ENCODE measurements at places on chromosomes 4 and X. TPM values are rescaled to one million over a fixed set of nuclear protein-coding genes. Genes with fewer than 3 reads are reported as not detected.

Gene BMPR1B
- total RNA-seq = 3.3 TPM

Gene TXLNG
- 11.3 TPM for total RNA-seq

Gene GAGE13
- not detected for total RNA-seq

Gene RIBC1
- total RNA-seq = 1.9 TPM

Gene MAGEA11
- not detected for total RNA-seq

Gene PLP1
- total RNA-seq = 0.08 TPM

Gene RPS6KA6
- 1.9 TPM for total RNA-seq

Gene IL2RG
- total RNA-seq = 12.0 TPM

Gene LANCL3
- total RNA-seq = 2.7 TPM

Gene GUCY2F
- total RNA-seq = not detected

Gene MAGEA9B
- not detected for total RNA-seq

Gene ASMT
- total RNA-seq = not detected

DNA sequence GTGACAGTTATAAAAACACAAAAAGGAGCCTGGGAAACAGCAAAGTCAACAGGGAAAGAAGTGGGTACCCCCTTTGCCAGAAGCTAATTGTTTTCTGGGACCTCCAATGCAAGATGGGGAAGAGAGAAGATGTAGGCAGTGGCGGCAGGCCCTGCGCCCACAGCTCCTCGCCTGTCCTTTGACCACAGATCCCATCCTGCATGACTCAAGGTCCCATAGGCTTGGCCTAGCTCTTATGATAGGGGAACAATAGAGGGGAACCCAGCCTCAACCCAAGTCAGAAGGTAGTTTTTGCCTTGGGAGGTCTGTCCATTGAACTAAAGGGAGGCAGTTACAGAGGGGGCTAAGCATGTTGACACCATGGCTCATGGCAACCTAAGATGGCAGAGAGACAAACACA is 14.2 kb downstream of the ZMYM3 start:
- no peak for DNase-seq

DNA sequence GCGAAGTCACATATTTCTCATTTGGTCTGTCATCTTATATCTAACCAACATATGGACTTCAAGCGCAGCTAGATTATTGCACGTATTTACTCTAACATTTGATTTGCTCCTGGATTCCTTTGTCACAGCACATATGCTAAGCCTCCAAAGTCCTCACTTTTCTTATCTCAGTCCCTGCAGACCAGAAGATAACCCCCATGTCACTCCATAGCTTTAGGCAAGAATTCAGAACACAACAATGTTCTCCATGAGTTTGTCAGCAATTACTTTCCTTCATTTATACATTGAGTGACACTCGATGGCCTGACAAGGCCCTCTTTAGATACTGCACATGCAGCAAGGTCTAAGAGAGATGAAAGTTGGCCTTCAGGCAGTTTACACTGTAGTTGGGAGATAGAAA is 4.8 kb upstream of the STATH start:
- DNase-seq = no peak

DNA sequence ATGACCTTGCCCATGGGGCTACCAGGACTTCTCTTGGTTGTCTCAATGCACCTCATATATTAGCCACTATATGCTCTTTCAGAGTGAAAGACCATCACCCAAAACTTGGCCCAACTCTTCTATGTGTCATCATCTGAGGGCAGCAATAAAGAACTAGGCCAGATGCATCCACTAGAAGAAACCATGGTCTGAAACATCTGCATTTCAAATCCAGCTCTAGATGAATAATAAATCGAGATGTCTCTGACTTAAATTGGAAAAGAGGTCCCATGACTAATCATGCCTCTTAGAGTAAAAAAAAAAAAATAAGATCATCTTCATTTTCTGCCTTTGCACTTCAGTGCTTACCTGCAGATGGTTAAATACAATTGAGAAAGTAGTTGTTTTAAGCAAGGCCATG is 397.6 kb upstream of the PITX2 start:
- DNase-seq = no peak

DNA sequence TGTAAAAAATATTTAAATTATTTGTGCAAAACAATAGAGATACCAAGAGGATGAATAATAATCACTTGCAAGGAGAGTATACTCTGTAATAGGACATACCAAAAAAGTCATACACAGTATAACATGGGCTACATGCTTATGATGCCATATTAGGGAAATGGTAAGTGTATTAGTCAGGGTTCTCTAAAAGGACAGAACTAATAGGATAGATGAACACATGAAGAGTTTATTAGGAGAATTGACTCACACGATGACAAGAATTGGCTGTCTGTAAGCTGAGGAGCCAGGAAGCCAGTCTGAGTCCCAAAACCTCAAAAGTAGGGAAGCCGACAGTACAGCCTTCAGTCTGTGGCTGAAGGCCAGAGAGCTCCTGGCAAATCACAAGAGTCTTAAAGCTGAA is 151.2 kb downstream of the DTHD1 start:
- DNase-seq = no peak

DNA sequence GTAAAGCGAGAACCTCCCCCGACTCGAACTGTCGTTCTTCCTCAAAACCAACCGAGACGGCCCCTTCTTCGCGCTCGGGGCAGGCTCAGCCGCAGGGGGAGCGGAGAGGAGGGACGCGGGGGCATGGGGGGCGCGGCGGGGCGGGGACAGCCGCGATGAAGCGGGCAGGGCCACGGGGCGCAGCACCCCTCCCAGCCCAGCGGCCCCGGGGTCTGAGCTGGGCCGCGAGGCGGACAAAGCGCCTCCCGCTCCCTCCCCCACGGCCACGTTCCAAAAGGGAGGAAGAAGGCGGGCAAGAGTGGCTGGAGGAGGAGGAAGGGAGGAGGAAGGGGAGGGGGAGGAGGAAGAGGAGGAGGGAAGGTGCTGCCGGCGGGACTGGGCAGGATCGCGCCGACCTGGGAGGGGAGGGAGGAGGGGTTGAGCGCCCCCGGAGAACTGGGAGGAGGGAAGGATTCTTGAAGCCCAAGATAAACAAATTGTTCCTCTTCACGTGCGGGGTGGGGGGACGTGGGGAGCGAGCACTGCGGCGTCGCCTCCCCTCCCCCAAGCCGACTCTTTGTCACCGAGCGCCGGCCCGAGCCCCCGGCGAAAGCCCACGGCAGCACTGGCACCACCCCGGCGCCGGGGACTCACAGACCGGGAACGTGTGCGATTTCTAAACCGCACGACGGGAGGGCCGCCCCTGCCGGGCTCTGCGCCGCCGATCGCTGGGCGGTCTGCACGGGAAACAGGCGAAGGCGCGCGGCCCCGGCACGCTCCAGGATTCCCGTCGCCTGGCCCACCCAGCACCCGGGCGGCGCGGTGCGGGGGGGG is 2.9 kb downstream of the MAML3 start:
- peak; percentile 97 for DNase-seq

DNA sequence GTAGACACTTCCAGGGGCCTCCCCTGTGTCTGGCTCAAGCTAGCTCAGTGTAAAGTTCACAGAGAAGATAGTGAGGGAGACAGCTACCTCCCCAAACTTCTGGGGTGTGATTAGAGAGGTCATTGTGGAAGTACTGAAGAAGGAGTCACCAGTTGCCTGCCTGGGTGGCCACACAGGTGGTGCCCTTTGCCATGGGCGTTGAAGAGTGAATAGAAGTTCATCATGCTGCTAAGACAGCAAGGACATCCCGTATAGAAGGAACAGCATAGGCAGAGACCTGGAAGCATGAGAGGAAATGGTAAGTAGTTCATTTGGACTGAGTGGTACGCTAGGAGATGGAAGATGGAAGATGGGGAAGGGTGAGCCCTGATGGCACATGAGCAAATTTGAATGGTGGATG is 110.1 kb downstream of the PJA1 start:
- DNase-seq = no peak

GRCh38 chr4:33722800-33723516 is 2521.4 kb downstream of the ARAP2 start:
- peak; percentile 63 for DNase-seq

DNA sequence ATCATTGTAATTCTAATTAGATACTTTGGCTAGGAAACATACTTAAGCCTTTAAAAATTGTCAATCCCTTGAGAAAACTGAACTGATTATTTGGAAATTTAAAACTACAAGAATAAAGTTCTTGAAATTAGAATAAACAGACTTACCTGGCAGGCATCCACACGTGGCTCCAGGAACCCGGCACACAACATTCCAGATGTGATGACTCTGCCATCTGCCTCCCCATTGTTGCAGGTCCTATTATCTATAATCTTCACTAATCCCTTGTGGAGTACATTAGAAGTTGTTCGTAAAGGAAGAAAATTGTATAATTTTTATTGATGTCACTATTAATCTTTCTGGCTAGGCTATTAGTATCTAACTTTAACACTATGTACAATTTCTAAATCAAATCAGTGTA is 16.2 kb upstream of the GNRHR start:
- DNase-seq = no peak

DNA sequence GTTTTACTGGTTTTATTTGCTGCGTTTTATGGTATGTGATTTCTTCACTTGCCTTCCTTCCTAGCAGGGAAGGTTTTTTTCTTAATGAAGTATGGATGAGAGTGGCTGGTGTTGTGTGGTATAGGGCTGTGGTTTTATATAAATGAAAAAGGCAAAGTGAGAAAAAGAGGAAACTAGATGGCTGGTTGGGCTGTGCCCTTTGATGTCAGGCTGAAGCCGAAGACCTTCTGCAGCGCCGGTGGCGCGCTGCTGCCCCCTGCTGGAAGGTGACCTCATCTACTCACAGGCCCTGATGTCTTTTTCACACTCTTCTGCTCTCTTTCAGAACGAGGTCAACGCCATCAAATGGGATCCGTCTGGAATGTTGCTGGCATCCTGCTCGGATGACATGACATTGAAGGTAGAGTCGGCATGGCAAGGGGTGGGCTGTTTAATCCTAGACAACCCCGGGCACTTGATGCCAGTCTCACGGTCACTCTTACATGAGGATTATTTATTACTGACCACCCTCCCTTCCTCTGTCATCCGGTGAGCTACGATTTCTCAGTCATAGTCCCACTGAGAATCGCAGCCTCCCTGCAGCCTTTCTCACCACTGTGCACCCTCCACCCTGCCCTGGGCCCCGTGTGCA is 56.6 kb downstream of the GPR143 start:
- DNase-seq = peak; percentile 91

DNA sequence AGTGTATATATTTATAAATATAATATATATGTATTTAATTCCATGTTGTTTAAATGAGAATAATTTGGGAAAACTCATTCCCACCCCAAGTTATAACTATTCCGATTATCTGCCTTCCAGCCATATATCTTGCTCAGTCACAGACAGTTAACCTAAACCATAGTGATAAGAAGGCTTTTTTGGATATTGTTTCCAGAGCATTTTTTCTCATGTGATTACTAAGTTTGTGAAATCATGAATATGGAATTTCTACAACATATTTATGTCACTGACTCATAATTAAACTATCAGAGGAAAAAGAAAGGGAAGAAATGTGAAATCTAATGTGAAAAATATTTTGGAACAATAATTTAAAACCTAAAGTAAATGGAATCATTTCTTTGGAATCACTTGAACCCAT is 1163.5 kb upstream of the PABPC4L start:
- no peak for DNase-seq

GRCh38 chrX:12223650-12224049 is 85.4 kb downstream of the FRMPD4 start:
- DNase-seq = no peak

- DNase-seq = no peak
These were observed 1421.9 kb downstream of the PCDH7 start for GRCh38 chr4:32142075-32142474.

DNA sequence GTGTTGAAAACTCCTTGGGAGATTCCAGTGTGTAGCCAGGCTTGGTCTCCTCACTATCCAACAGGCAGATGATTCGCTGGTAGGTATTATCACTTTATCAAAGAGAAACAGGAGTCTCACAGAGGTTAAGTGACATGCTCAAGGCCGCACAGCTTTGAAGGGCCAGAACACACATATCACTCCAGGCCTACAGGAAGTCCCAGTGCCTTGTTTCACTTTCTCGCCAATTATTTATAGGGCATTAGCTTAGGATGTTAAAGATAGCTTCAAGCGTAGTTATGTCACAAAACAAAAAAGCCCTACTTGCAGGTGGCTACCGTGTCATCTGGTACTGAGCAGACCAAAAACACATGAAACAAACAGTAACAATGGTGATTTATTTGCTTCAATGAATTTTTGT is 13.2 kb downstream of the ATP8A1 start:
- DNase-seq = no peak

- DNase-seq = no peak
These were observed 1689.5 kb upstream of the PCDH10 start for GRCh38 chr4:131459430-131460101.

- no peak for DNase-seq
These were observed 134.9 kb downstream of the STOX2 start for GRCh38 chr4:184039963-184040383.
